Urothelium cell line (cell line): ENCODE measurements at places on chromosomes 2 and 18.

DNA sequence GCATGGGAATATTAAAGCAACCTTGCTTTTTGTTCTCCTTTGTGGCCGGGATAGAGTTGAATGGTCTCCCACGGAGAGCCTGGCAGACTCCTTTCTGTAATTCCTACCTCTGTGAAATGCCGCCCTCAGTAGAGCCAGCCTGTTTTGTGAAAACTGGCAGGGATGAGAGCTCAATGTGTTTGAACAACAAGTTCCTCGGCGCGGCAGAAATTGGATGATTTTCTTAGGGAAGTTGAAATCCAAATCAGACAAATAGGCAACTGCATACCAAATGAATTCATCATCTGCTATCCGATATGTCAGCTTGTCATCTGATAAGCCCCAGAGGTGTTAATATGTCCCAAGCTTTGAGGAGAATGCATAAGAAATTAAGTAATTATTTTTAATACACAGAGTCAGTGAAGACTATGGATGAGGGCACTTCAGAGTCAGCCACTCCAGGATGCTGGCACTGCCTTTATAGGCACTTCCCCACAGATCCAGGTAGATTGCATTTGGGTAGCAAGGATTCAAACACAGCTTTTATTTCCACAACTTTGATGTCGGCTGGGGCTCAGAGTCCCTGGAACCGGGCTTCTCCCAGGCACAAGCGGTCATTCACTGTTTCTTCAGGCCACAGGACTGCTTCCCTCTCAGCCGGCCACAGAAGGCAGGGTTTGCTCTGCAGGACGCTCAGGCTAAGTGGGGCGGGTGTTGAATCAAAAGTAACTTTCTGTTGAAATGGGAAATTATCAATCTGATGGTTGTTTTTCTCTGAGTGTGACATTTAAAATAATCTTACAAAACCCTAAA is 82.8 kb upstream of the REV1 start:
- DNase-seq = no peak

DNA sequence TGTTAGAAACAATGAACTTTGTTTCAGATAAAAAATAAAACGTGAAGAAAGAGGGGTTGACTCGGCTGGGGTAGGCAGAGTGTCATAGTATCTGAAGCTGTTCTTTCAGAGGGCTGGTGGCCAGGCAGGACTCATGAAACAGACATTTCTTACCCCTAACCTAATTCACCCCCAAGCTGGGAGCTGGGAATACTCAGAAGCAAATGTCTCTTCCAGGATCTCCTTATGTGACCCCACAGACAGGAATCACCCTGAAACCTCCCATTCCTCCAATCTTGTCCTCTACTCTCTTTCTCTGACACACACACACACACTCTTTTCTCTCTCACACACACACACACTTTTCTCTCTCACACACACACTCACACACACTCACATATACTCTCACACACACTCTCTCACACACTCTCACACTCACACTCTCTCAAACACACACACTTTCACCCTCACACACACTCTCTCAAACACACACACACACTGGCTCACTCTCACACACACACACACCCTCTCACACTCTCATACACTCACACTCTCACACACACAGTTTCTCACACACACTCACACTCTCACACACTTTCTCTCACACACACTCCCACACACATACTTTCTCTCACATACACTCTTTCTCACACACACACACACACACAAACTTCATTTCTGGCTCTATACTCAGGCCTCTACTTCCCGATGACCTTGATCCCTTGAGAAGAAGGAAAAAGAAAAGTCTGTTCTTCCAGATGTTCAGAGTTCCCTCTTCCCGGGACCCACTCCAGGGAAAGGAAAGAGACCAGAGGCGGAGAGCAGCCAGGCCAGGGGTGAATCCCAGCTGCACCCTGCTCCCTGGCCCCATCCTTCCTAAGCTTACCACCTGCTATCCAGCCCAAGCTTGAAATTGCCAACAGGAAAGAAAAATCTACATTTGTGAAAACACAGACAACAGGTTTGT is 167.7 kb downstream of the TXNL1 start:
- DNase-seq = no peak

GRCh38 chr2:138722316-138722715 is 57.9 kb downstream of the NXPH2 start:
- no peak for DNase-seq

DNA sequence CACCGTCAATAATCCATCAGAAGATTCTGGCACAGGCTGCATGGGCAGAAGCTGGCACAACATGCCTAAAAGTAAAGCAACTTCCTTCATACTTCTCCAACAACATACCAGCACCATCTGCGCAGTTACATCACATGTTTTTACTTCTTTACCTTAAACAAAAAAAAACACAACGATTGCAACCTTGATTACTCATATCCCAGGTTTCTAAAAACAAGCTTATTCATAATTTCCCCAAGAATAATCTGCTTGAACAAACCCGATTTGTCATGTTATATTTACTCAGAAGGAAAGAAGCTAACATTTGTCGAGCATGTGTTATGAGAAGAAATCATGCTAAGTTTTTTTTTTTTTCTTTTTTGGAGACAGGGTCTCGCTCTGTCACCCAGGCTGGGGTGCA is 54.7 kb downstream of the THADA start:
- no peak for DNase-seq

DNA sequence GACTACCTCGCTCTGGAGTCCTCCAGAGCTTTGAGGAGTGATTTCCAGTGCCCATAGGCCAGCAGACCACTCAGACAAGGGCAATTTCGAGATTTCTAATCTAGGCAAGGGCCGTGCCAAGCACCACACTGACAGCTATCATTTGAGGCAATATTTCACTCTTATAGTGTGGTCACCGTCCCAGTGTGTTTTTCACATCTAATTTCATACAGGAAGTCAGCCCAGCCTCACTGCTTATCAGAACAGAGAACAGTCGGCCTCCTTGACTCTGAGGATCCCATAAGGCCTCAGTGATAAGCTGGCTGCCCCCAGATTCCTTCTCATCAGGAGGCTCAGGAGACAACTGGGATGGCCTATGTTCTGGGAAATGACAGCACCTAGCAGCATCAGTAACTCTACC is 581 bp downstream of the CAPN14 start:
- DNase-seq = no peak

- no peak for DNase-seq
Observed at GRCh38 chr2:123999681-124000080, 25.4 kb upstream of the CNTNAP5 start.

DNA sequence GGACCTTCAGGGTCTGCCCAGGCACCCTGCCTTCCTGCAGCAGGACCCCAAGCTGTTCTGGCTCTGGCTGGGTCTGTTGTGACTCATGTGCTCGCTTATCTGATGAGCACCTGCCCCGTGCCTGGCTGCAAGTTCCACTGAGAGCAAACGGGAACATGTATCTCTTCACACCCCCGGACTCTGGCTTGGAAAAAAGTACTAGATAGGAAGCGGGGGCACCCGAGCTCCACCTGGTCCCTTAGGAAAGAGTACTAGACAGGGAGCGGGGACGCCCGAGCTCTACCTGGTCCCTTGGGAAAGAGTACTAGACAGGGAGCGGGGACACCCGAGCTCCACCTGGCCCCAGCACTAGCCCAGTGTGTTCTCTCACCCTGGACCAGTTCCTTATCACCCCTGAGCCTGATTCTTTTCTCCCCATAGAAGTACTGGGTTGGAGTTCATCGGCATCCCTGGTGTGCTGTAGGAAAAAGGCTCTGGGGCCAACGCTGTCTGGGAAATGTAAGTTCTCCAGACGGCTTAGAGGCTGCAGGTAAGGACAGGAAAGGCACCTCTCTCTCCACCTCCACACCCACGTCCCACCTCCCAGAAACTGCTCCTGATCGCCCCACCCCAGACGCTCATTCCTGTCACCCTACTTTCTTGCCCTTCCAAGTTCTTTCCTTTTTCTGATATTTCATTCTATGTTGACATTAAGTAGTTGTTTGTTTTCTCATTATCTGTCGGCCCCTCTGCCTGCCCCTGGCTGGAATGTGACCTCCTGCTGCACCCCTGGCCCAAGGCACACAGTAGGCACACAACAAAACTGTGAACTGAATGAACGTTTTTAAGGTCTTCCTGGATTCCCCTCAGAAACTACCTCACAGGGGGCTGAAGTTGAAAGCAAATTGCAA is 40.2 kb downstream of the HDAC4 start:
- DNase-seq = no peak

GRCh38 chr18:33916200-33916599 is 308.5 kb downstream of the NOL4 start:
- DNase-seq = no peak

DNA sequence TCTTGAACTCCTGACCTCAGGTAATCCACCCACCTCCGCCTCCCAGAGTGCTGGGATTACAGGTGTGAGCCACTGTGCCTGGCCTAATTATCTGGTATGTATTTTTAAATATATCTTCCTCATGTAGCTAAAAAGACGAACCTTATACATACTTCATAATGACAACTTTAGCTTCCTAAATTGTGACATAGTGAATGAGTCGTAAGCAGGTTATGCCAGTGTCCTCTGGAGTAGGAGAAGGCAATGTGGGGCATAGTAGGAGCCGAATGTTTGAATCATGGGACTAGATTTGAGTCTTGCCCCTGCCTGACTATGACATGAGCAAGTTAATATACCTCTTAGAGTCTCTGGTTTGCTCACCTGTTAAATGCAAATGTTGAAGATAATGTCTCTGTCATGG is 95.8 kb upstream of the FOSL2 start:
- peak; percentile 19 for DNase-seq

DNA sequence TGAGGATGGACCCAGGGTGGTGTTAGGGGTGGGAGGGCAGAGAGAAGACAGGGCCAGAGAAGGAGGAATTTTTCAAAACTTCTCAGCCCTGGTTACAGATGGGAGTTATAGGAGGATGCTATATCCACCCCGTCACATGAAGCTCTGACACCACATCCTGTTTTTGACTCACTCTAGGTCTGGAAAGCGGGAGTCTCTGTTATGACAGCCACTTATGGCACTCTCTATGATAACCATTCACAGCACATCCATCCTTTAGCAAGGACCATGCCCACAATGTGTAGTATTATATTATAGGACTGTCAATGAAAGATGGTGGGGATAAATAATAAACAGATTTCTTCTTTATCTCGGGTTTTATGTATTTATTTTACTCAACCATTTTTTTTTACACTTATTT is 461.2 kb downstream of the CDH2 start:
- DNase-seq = no peak

DNA sequence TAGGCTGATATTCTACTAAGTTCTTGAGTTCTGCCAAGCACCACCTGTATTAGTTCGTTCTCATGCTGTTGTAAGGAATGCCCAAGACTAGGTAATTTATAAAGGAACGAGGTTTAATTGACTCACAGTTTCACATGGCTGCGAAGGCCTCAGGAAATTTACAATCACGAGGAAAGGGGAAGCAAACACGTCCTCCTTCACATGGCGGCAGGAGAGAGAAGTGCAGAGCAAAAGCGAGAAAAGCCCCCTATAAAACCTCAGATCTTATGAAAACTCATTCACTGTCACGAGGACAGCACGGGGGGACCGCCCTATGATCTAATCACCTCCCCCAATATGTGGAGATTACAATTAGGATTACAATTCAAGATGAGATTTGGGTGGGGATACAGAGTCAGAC is 47.7 kb upstream of the YWHAQ start:
- DNase-seq = no peak

- DNase-seq = peak; percentile 30
Observed at GRCh38 chr2:162839419-162839818, 852 bp upstream of the KCNH7 start.

DNA sequence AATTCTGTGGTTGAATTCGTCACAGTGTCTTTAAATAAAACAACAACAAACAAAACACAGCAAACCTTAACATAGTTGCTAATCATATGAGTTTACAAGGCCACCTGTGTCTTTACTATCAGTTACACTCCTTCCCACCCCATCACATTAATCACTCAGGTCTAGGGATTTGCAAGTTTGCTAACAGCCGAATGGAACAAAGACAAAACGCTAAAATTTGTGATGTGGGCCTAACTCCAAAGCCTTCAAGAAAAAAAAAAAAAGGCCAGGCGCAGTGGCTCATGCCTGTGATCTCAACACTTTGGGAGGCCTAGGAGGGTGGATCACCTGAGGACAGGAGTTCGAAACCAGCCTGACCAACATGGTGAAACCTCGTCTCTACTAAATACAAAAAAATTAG is 566 bp upstream of the POLI start:
- no peak for DNase-seq

DNA sequence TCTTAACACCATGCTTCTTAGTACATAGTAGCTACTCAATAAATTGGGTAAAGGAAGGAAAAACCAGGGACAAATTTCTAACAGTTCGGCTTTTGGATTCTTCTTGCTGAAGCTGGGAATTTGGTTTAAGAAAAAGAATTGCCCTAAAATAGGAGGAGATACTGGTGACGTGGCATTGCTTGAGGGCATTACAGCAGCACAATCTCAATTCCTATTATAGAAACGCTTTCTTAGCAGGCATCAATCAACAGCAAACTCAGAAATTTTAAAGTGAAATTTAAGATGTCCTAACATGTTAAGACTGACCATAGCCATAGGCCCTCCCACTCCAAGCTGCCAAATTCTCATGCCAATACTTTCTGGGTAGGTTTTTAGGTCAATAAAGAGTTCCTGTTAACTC is 169.5 kb downstream of the SRBD1 start:
- DNase-seq = no peak

DNA sequence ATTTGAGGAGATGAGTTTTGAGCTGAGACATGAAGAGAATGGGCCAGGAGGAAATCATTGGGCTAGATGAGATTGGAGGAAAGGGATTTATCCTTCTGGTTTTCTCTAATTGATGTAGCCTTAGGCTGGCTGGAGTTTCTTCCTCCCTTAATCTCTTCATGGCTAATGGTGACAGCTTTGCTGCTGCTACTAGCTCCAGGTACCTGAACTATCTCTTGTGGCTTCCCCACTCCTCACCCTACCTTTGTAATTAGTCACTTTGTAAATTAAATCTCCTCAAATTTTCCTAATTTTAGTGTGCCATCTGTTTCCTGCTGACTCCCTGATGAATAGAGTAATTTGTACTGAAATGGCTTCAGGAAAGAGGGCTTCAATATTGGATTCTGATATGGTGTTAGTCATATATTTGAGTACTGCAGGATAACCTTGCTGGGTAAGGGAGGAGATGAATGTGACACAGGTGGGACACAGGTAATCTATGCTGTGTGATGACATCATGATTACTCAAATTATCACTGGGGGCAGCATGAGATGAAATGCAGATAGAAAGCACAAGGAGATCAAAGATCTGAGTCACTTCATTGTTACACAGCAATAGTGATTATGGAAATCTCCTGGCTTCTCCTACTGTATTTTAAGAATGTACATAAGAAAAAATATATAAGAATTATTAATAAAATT is 1134.1 kb upstream of the DDX18 start:
- no peak for DNase-seq

DNA sequence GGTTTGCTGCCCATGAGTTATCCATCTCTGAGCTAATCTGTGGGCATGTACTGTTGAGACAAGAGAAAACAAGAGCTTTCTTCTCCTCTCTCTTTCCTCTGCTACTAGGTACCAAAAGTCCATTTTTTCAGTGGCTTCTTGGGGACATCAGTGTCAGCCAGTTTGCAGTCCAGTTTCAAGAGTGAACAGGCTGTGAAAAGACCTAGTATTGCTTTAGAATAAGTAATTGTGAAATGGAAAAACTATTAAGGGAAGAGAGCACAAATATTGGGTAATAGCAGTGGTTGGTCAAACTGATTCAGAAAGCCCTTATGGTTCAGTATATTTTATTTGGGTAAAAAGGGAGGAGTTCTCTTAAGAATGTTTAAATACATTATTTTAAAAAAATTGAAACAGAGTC is 33.0 kb upstream of the MEP1B start:
- no peak for DNase-seq
